ENCODE measurements at places on chromosomes 2 and 18.
A peak's percentile ranks its signal among the peaks of the same experiment; 100 is the strongest.

GRCh38 chr2:203718087-203718486 lies 11.6 kb downstream of the CD28 start:
- DNase-seq: no peak

DNA sequence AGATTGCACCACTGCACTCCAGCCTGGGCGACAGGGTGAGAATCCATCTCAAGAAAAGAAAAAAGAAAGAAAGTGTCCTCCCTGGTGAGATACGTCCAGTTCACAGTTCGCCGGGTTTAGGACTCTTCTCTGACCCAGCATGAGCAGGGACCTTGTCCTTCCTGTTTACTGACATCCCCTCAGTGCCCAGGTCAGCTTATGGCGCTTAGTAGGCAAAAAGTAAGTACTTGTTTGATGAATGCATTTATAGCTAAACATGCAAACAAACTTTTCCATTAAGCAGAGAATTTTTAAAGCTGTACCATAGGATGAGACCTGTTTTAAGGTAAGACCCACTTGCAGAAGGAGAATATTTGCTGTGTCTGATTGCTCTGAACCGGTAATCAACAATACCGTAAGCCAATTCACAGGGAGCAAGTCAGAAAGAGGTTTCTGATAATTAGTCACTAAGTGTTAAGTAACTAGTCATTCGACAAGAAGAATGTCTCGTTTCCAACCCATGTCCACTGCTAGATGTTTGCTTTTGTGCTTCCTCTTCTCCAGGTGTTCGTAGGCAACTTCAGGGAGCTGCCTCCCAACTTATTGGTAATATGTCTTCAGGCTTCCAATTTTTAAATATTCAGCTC lies 40.0 kb downstream of the MOGAT1 start:
- no peak for DNase-seq

GRCh38 chr18:48238206-48238605 lies 171.0 kb downstream of the ZBTB7C start:
- no peak for DNase-seq

GRCh38 chr2:8394131-8394530 lies 287.7 kb upstream of the ID2 start:
- no peak for DNase-seq

- no peak for DNase-seq
Observed at GRCh38 chr2:32284321-32284720, 6.6 kb downstream of the YIPF4 start.

GRCh38 chr2:144678736-144679135 lies 158.8 kb upstream of the ZEB2 start:
- DNase-seq: no peak

GRCh38 chr2:174486563-174487107 lies at the start of gene GPR155:
TSS of gene GPR155 (minus strand) at chr2:174487029. CDS start at chr2:174481956, 5,073 bp downstream.
- peak; percentile 24 for DNase-seq

GRCh38 chr2:191870744-191871143 lies 23.9 kb upstream of the CAVIN2 start:
- DNase-seq: no peak

DNA sequence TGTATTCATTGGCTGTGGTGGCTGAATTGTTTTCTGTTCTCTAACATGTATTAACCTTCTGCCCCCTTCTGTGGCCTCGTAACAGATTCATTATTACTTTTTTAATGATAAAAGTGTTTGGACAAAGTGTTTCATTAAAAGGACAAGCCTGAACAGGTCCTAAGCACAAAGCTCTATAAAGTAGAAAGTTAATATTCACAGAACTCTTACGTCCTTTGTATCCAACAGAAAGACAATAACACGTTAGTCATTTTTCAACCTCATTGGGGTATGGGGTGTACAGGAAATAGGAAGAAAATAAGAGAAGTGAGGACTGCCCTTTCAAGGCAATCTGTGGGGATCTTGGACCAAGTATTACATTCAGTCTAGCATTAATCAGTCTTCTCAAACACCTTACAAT lies 105.5 kb upstream of the RGPD4 start:
- DNase-seq: no peak

DNA sequence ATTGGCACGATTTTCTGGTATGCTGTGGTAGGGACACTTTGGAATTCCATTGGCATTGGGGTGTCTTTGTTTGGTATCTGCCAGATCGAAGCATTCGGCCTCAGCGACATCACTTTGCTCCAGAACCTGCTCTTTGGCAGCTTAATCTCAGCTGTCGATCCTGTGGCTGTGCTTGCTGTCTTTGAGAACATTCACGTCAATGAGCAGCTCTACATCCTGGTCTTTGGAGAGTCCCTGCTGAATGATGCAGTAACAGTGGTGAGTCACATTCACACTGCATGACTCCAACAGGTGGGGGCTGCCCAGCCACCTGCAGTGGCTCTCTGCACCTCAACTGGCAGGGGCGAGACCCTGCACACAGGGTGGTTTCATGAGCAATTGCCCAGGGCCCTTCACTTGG lies 38.4 kb downstream of the SLC9A2 start:
- no peak for DNase-seq

DNA sequence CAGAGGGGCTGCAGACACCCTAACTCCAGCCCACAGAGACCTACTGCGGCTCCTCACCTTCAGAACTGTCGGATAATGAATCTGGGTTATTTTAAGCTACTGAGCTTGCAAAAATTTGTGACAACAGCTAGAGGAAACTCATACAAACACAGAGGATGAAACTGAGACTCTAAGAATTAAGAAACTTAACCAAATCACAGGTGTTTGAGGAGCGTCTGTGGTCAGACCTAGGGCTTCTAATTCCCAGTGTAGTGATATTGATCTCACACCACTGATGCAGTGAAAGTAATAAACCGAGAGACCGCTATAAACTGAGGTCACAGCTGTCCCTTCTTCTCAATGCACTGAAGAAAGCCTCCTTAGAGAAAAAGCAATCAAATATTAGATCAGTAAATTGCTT lies 110.1 kb downstream of the RGPD3 start:
- DNase-seq: no peak

GRCh38 chr2:233844836-233845235 lies 9.5 kb downstream of the HJURP start:
- DNase-seq: no peak

- no peak for DNase-seq
Observed at GRCh38 chr2:100782380-100782878, 37.5 kb upstream of the NPAS2 start.

DNA sequence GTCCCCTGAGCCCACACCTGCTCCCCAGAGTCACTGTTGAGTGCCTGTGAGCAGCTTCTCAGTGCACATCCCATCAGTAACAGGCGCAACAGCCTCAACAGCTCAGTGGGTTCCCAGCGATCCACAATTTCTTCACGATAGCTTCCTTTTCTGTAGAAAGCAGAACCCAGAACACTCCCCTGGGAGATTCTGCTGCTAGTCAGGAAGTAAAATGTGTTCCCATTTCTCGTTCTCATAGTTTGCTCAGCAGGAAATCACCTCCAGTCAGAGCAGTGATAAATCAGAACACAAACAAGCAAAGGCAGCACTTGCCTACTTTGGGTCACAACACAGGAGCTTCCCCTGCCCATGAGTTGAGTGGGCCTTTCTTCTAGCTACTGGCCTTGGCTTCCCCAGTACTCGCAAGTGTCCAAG lies 48.9 kb upstream of the ATG16L1 start:
- DNase-seq: no peak

- DNase-seq: no peak
Observed at GRCh38 chr2:182444806-182445205, 18.0 kb upstream of the PDE1A start.

DNA sequence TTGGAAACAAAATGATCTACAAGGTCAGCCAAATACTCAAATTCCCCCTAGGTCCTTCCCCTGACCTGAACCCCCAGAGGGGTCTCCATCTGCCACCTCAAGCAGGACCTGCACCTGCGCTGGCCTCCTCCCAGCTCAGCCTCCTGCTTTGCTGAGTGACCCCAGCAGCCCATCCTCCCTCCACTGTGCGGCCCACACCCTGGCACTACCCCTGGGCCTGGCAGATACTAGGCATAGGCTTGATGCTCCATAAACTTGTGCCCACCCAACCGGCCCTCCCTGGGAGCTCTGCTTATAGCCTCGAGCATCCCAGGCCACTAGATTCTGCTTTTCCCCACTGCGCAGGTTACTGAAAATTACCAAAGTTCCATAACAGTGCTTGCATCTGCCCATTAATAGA lies 156.2 kb downstream of the HDAC4 start:
- no peak for DNase-seq

GRCh38 chr18:77129150-77129551 lies 3.4 kb downstream of the MBP start:
- no peak for DNase-seq

- DNase-seq: no peak
Observed at GRCh38 chr18:64275593-64276300, 126.9 kb upstream of the LINC00305 start.

- DNase-seq: no peak
Observed at GRCh38 chr2:17184512-17184911, 333.7 kb downstream of the RAD51AP2 start.

DNA sequence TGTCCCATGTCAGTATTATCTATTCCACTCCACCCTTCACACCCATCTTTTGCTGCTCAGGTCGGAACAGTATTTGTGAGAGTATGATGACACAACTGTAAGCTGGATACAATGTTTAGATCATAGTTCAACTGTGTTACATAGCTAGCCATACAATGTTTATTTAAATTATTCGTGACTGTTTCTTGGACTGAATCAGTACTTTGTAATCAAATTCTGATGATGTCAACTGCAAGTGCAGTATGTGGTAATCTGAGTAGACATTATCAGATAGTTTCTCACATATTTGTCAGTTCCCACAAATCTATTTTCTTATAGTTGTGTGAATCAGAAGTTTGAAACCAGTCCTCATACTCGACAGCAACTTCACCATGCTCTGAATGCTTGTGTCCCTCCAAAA lies 177.6 kb downstream of the ZNF407 start:
- no peak for DNase-seq

DNA sequence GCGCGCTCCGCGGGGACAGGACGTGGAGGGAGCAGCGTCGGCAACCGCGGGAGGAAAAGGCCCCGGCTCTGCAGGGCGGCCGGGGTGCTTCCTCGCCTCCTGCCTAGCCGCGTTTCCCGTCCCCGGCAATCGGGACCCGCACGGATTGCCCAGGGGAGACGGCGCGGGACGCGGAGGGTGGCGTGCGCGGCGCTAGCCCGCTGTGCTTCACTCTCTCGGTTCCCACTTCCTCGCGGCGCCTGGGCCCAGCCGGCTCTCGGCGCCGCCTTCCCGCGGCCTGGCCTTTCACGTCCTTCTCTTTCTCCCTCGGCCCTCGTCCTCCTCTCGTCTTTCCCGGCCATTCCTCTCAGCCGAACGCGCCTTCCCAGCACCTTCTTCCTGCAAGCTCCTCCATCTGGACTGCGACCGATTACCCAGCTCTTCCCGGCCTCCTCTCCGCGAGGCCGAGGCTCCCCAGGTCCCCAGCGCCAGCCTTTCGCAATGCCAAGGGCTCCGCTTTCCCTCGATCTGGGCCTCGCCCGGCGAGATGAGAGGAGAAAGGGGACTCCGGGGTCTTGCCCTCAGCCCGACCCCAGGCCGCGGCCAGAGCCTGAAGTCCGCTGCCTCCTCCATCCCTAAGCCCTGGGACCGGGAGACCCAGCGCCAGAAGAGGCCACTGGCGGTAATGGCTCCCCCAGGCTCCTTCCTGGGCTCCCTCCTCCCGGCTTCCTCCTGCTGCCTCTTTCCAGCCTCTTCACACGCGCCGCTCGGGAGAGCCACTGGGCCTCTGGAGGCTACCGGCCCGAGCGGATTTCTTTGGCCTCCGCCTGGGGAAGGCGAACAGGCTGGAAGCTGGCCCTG lies 34.3 kb upstream of the ATP6V1B1 start:
- DNase-seq: no peak

DNA sequence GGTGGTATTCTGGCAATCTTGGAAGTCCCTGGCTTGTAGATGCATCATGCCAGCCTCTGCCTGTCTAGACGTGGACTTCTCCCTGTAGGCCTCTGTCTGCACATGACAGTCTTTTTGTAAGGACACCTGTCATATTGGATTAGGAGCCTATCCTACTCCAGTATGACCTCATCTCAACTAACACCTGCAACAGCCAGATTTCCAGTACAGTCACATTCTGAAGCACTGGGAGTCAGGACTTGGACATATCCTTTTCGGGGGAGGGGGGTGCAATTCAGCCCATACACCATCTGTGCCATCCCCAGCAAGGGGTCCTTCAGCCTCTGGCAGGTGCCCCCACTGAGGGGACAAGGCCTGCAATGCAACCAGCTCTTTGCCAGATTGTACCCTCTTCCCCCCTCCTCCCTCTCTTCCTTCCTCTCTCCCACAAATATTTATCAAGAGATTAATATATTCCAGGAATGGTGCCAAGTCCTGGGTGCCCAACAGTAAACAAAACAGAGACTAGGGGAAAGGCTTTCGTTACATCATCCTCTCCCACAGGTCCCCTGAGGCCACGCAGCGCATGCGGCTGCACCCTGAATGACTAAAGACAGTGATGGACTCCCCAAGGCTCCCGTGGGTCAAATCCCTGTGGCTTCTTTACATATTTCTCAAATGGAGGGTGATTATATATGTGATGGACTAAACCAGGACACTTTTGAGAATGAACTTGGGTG lies 20.5 kb upstream of the MYCN start:
- DNase-seq: no peak

DNA sequence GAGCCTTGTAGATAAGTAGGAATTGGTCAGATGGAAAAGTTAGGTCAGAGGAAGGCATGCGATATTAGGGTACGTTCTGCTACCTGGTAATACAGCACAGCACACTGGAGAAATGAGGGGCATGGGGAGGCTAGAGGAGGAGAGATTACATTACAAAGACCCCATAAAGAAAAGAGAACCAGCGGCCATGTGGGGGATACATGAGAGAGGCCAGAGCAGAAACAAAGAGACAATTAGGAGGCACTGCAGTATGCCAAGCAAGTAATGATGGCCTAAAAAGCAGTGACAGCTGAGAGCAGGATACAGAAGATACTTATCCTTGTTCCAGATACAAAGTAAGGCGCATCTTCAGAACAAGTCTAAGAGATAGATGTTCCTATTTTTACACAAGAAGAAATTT lies 40.0 kb downstream of the TXNL1 start:
- DNase-seq: no peak

DNA sequence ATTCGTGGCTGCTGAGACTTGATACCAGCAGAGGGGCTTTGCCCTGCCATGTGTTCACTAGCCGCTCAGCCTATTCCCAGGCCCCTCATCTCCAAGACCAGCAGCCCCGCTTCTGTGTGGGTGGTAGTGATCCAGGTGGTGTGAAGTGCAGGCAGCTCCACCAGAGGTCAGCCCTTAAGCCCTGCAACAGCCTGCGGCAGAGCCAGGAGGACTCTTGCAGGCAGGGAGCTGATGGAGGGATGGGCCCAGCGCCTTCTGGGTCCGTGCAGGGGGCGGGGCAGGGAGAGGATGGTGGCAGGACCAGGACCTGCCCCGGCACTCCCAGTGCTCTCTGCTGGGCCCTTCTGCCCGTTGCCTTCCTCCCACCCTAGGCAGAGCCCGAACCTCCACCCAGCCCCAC lies 162.0 kb downstream of the SH3BP4 start:
- no peak for DNase-seq
